Activated T-cell treated with anti-CD3 and anti-CD28 coated beads, Interleukin-2, amount 50 U/mL, for 1 hour (primary cell): ENCODE measurements at places on chromosomes 12 and 14.

- DNase-seq, result no peak
Measured at GRCh38 chr12:132117558-132117875, 26.6 kb downstream of the DDX51 start.

- DNase-seq, result no peak
Measured at GRCh38 chr12:76641073-76641472, 81.5 kb upstream of the OSBPL8 start.

- no peak for DNase-seq
Measured at GRCh38 chr12:47312808-47313426, 233.2 kb upstream of the AMIGO2 start.

DNA sequence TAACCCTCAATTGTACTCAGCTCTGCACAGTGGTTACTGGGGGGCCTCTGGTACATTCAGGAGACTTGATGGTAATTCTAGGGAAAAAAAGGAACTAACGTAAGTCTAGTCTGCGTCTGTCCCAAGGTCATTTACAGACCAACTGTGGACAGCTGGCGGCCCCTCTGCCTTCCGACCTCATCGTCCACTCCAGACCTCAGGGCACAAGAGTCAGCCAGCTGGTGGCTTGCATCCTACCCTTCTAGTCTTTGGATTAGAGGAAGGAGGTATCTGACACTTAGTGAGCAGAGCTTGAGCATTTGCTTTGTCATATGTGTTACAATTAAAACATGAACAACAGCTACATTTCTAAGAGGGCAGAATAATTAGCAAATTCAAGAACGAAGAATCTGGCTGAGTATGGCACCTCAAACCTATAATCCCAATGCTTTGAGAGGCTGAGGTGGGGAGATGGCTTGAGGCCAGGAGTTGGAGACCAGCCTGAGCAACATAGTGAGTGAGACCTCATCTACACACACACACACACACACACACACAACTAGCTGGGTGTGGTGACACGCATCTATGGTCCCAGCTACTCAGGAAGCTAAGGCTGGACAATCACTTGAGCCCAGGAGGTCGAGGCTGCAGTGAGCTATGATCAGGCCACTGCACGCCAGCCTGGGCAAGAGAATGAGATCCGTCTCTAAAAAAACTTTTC lies 36.5 kb downstream of the SSH1 start:
- DNase-seq, result no peak

DNA sequence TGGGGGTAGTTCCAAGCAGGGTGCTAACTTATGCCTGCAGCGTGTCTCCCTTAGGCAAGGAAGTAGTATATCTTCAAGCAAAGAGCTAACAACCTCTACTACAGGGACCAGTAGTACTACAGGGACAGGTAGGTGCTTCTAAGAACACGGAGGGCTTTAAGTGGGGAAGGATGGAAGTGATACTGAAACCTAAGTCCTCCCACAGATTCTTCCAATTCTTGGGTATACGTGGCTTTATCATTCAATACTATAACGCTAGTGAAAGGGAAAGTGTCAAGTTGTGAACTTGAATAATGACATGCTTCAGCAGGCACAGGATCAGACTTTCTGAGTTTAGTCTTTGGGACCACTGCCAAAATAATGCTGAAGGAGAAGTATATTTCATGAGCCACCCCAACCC lies 241.7 kb downstream of the CEP128 start:
- no peak for DNase-seq

- no peak for DNase-seq
Measured at GRCh38 chr12:57936513-57936883, 4.9 kb upstream of the ATP23 start.

GRCh38 chr12:79652521-79652920 lies 38.2 kb downstream of the PAWR start:
- no peak for DNase-seq

DNA sequence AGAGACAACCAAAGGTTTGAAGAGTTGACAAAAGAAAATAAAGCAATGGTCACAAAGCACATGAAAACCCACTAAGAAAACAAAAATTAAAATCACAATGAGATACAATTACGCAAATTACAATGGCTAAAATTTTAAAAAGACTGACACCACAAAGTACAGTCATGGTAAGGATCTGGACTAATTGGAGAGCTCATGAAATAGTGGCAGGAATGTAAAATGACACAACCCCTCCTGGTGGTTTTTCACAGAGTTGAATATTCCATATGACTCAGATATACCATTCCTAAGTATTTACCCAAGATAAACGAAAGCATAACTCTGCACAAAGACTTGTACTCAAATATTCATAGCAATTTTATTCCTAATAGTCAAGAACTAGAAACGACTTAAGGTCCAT lies 65.9 kb downstream of the NOVA1 start:
- no peak for DNase-seq

GRCh38 chr14:100675699-100676684 lies 50.7 kb upstream of the DLK1 start:
- DNase-seq, result no peak

- DNase-seq, result no peak
Measured at GRCh38 chr12:117890644-117891043, 78.1 kb downstream of the KSR2 start.

DNA sequence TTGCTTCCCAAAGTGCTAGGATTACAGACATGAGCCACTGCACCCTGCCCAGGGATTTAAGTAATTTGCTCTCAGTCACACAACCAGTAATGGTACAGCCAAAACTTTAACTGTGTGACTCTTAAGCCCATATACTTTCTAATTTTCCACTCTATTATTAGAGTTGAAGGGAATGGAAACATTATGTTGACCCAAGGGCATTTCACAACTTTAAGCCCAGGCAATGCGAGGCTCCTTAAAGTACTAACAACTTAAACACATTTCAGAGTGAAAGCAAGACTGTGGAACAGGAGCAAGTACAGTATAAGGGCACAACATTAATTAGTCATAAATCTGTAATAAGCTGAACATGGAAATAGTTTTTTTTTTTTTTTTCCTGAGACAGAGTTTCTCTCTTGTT lies 39.8 kb downstream of the BAZ1A start:
- DNase-seq, result no peak

GRCh38 chr14:76373456-76373855 lies 2.5 kb upstream of the ESRRB start:
- DNase-seq, result no peak

- no peak for DNase-seq
Measured at GRCh38 chr12:23049180-23049579, 424.2 kb downstream of the ETNK1 start.

- no peak for DNase-seq
Measured at GRCh38 chr12:132615579-132616038, 3.0 kb upstream of the P2RX2 start.

DNA sequence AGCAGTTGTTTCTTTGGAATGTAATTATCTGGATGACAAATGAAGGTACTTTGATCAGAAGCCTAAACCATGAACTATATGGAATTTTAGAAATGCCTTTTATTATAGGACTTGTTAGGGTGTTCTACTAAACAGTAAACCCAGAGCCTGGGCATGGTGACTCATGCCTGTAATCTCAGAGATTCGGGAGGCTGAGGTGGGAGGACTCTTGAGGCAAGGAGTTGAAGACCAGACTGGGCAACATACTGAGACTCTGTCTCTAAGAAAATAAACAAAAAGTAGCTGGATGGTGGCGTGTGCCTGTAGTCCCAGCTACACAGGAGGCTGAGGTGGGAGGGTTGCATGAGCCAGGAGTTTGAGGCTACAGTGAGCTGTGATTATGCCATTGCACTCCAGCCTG lies 23.9 kb downstream of the PALS1 start:
- no peak for DNase-seq

GRCh38 chr14:96198430-96199130 lies 6.1 kb upstream of the BDKRB2 start:
- DNase-seq, result no peak

- no peak for DNase-seq
Measured at GRCh38 chr12:123269896-123270213, 1.8 kb downstream of the CDK2AP1 start.

GRCh38 chr12:26369588-26369987 lies 174.2 kb downstream of the SSPN start:
- no peak for DNase-seq

- DNase-seq, result no peak
Measured at GRCh38 chr12:69987579-69988091, 162.6 kb downstream of the MYRFL start.

DNA sequence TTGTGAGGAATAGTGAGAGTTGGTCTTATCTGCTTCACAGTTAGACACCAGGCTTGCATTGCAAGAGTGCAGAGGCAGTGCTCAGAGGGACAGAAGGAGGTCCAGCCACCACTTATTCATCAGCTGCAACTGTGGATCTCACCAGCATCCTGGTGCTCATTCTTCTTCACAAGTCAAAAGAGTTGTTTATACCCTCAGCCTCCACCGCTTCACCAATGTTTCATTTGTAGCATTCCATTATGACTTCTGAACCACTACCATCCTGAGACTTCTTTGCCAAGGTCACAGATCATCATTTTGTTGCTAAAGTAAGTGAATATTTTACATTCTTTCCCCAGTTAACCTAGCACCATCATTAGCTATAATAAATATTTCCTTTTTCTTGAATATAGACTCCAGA lies 230.5 kb upstream of the KITLG start:
- DNase-seq, result no peak

- DNase-seq, result no peak
Measured at GRCh38 chr14:65223636-65224035, 121.3 kb upstream of the MAX start.

DNA sequence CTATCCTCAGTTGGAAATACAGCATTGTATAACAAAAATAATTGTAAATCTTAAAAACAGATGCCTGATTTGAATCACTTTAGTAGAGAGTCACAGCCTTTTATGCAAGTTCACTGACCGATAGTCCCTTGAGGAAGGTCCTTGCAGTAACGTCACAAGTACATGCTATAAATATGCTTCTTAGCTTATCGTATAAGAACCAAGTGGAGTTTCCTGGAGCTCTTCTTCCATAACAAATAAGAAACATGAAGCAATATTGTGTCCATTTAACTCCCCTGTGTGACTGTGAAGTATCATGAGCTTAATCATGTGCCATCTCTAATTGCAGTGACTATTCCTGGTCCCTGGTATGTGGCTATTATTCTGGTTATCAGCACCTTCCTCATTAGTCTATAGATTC lies 107.9 kb downstream of the SLC38A4 start:
- DNase-seq, result no peak

DNA sequence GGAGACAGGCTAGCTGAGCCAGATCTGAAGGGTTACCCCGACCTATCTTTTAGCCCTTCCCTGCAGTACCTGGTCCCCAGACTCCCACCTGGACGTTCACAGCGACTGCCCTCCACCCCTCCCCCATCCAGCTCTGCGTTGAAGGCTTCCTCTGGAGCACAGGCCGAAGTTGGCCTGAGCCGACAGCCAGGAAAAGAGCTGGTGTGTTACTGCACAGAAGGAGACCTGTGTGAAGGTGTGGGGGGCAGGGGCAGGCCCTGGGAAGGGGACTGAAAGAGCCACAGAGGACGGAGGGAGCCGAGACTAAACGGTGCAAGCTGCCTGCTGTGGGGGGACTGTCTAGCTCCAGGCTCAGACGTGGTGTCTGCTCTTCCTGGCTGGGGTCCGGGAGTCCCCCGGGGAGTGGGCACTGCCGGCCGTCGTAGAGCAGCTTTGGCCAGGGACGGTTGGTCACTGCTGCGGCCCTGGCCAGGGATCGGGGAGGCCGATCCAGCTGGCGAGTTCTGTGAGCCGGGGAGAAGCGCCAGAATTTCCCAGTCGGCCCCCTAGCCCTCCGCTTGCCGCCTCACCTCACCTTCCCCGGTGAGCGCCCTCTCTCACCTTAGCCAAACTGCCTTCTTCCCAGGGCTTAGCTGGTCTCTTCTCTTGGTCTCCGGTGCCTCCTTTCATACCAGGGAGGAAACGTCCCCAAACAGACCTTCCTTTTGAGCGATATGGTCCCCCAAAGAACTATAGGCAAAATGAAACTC lies 899 bp upstream of the COL2A1 start:
- DNase-seq, result no peak

DNA sequence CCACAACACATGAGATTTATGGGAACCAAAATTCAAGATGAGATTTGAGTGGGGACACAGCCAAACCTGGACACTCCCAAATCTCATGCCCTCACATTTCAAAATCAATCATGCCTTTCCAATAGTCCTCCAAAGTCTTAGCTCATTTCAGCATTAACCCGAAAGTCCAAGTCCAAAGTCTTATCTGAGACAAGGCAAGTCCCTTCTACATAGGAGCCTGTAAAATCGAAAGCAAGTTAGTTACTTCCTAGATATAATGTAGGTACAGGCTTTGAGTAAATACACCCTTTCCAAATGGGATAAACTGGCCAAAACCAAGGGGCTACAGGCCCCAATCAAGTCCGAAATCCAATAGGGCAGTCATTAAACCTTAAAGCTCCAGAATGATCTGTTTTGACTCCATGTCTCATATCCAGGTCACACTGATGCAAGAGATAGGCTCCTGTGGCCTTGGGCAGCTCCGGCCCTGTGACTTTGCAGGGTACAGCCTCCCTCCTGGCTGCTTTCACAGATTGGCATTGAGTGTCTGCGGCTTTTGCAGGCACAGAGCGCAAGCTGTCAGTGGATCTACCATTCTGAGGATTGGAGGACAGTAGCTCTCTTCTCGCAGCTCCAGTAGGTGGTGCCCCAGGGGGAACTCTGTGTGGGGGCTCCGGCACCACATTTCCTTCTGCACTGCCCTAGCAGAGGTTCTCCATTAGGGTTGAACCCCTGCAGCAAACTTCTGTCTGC lies 60.1 kb downstream of the LRIG3 start:
- DNase-seq, result no peak

GRCh38 chr12:12986775-12987331 lies 13.2 kb downstream of the HEBP1 start:
- no peak for DNase-seq

DNA sequence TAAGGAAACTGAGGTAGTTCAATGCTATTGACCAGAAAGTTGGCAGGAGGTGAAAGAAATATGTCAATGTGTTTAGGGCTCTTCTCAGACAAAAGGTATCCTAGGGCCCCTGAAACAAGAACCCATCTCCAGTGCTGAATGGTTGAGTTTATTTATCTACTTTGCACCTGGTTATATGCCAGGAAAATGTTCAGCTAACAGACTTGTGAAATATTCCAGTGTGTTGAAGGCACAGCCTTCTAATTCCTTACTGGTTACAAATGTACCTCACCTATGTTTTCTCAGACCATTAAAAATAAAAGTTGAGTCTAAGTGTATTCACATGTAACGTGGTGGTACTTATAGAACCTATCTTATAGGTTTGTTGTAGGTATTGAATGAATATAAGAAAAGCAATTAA lies 511.7 kb upstream of the SEL1L start:
- DNase-seq, result no peak

DNA sequence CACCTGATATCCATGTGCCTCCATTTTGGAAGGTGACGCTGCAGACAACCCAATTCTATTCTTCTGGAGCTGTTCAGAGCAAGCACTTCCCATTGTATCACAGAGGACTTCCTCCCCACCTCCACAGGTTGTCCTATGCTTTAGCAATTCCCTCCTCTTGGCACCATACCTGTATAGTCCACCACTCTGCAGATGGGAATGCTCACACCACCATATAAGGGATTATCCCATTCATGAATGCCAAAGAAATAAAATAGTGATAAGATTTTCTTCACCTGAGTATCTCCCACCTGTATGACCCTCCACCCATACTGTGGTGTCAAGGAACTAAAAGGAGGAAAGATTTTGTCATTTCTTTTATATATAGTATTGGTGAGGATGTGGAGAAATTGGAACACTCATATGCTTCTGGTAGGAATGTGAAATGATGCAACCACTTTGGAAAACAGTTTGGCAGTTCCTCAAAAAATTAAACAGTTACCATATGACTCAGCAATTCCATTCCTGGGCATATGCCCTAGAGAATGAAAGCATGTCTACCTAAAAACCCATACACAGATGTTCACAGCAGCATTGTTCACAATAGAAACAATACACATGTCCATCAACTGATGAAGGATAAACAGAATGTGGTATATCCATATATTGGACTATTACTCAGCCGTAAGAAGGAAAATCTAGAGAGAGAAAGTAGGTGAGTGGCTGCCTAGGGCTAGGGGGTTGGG lies 75.2 kb downstream of the FIGNL2 start:
- no peak for DNase-seq
